Hippocampal formation (tissue), 2 donors: ENCODE measurements at places on chromosomes 2 and 18.

- no peak for DNase-seq
Observed at GRCh38 chr2:68342470-68342869, 22.6 kb upstream of the PLEK start.

- peak; percentile 19 for DNase-seq
Observed at GRCh38 chr18:36297417-36298125, at the start of gene FHOD3. Gene FHOD3, plus strand, starts transcription at chr18:36297713. Its CDS starts 123 bp downstream, at chr18:36297836.

DNA sequence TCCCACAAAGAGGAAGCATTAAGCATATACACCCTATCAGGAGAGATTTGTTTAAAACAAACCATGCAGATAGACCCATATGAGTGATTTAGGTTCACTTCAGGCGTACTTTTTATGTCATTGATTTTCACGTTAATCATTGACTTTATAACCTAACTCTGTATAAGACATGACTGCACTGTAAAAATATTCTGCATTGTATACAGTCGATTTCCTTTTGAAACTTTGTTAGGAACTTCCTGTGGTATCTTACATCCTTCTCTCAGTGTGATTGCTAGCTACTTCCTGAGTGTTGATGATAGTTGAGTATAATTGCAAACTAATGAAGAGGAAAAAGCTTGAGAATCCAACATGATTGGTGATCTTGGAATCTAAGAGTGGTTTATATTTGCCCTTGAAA, 69.4 kb downstream of the XIRP2 start:
- no peak for DNase-seq

- DNase-seq = no peak
Observed at GRCh38 chr2:220913384-220913783, 658.7 kb downstream of the EPHA4 start.

GRCh38 chr2:174611854-174612253, 14.2 kb upstream of the WIPF1 start:
- DNase-seq = no peak

DNA sequence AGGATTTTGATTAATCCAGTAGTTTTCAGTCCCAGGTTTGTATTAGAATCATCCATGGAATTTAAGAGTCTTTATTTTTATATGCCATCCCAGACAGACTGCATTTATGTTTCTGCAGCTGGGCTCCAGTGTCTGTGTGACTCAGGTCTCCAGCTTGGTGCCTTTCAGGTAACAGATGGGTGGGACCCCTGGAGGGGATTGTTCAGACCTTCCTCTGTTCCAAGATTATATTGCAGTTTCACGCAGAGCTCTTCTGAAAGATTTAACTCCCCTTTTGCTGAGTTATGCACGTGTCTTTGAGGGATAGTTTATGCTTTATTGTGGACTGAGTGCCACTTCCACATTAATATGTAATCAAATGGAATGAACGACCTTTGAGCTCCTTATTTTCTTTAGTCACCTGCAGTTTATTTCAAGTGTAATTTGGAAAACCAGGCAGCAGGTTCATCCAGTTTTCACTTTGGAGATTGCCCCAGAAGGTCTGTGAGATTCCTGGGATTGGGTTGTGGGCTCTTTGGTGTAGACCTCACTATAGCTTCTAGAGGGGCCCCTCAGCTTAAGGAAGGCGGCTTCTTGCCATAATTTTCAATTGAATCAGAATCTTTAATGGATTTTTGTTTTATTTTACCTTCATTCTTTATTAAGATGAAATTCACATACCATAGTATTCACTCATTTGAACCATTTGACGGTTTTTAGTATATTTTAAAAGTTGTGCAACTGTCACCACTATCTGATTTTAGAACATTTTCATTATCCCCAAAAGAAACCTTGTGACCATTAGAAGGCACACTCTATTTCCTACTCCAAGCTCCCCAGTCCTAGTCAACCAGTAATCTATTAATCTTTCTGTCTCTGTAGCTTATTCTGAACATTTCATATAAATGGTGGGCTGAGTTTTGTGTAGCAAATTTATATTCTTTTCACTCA, 135.0 kb downstream of the WDSUB1 start:
- DNase-seq = no peak

- peak; percentile 33 for DNase-seq
Observed at GRCh38 chr2:101961338-101962191, 30.2 kb upstream of the IL1R2 start.

DNA sequence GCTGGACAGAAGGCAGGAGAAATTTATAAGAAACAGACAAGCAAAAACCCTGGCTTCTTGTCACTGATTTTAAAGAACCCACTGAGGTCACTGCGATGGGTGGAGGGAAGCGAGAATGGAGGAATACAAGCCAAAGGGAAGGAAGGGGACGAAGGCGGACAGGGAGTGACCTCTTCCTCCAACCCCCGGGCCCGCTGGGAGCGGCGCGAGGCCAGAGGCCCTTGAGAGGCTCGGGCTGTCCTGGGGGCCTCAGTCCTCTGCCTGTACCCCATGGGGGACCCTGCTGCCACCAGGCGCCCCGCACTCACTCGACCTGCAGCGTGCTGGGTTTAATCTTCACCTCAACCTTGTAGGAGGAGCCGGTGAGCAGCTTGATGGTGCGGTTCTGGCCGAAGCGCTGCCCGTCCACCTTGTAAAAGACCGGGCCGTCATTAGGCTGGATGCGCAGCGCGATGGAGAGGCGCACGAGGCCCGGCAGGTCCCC, 793 bp downstream of the CNRIP1 start:
- peak; percentile 57 for DNase-seq

DNA sequence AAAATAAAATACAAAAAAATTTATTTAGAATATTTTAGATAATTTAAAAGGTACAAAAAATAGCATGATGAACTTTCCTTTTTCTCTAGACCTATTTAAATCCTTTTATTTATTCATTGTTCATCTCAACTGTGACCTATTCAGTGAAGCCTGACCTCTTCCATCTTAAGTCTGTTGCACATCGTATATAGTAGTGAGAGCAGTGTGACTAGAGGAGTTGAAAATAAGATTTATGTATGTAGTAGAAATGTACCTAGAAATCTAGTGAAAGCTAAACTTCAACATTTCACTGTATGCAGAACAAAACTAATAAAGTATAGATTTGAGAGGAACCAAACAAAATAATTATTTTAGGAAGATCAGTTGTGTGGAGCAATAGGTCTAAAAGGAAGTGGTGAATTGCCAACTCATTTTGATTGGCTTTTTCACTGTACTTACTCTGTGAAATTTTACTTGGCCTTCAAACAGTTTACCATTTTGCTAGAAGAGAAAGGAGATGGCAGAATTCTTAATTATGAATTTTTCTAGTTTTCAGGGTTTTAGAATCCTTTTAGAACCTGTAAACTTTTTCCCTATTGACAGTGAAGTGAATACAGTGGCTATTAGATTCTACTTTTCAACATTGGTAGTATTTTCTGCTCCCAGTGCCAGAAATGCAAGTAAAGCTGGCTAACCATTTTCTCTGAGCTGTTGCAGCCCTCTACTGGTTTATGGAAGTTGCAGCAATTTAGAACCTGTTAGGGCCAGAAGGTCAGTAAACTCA, 11.0 kb downstream of the ANKRD12 start:
- DNase-seq = peak; percentile 82

DNA sequence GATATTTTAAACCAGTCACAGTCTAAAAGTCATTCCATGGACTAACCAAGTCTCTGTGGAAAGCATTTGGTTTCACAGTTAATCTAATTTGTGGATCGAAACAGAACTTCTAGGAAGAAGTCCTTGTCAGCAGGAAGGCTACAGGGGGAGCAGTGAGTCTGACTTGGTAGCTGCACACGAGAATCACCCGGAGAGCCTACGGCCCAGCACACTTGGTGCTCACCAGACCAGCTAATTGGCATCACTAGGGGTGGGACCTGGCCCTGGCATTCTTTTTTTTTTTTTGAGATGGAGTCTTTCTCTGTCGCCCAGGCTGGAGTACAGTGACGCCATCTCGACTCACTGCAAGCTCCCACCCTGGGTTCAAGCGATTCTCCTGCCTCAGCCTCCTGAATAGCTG, 97.7 kb downstream of the ZNF532 start:
- no peak for DNase-seq

DNA sequence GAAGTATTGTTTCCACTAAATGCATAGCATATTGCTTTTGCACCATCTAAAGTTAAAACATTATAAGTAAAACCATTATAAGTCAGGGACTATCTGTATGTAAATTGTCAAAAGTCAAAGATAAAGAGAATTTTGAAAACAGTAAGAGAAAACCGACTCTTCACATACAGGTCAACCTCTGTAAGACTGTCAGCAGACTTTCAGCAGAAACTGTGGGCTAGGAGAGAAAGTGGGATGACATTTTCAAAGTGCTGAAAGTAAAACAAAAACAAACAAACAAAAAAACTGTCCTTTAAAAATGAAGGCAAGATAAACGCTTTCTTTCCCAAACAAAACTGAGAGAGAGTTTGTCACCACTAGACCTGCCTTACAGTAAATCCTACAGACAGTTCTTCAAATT, 122.9 kb upstream of the ID2 start:
- DNase-seq = no peak

- no peak for DNase-seq
Observed at GRCh38 chr2:109479804-109480203, 134.0 kb downstream of the SEPTIN10 start.

DNA sequence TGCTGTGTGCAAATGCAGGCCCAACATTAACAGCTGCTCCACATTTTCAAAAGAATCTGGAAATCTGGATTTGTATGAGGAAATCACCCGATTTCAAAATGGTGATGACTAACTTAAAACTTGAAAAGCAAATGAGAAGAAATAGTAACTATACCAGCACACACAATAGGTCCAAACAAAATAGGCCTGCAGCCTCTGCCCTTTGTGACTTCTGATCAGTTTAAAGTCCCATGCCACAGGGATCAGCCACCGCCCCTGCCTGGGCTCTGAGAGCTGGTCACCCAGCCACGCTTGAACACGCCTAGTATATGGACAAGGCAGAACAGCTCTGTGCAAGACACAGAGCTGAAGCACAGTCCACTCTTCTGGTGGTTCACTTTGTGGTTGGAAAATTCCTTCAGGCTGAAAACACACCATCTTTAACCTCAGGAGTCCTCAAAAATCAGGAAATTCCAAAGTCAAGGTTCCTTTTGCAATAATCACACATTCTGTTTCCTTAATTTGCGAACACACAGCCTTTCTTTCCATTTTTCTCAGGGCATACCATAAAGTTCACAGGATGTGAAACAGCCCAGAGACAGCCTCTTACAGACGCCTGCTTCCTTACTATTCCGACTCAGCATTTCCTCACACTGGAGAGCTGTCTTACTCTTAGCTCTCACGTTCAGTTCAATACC, 150.1 kb upstream of the RIOK3 start:
- DNase-seq = no peak

DNA sequence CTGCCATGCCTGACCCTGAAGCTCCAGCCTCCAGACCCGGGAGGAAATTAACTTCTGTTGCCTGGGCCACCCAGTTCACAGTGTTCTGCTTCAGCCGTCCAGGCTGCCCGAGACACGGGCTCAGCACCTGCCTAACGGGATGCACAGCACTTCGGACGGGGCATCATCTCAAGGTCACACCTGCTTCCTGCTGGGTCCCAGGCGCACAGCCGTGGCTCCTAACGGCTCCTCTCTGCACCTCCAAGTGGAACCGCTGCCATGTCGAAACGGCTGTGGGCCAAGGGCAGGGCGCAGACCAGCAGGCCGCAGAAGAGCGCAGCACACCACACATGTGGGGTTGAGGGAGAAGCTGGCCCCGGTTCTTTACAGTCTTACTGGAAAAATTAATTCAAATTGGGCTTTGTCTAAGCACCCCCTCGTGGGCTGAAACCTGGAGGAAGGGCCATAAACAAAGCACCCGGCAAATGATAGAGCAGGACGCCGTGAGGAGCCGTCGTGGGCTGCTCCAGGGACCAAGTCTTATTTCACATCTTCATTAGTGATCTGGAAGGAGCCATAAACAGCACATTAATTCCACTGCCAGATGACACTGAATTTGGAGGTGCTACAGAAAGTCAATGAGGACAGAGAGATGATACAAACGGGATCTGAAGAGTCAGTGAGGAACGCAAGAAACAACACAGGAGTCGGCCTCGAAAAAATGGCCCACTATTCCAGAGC, 59.6 kb downstream of the EIPR1 start:
- DNase-seq = no peak

DNA sequence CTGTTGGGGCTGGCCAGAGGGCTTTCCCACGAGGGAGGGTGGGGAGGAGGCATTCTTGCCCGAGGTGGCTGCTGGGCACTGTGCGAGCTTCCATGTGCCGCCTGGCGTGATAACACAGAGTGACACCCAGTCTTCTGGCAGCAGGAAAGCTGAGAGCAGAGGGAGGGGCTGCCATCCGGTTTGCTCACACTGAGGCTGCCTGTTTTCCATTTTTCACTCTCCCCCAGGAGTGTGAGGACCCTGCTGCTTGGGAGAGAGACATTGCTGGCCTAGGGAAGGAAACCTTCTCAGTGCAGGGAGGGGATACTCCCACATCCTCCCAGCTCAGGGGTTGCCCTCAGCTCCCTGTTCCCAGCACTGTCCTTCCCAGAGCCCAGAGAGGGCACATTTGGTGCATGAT, 73.1 kb downstream of the INHBB start:
- DNase-seq = peak; percentile 7

GRCh38 chr18:11002796-11003195, 146.6 kb downstream of the PIEZO2 start:
- no peak for DNase-seq

GRCh38 chr2:170685591-170685990, 29.5 kb upstream of the SP5 start:
- DNase-seq = no peak

GRCh38 chr2:111663471-111664274, 220.3 kb downstream of the ANAPC1 start:
- DNase-seq = no peak

- no peak for DNase-seq
Observed at GRCh38 chr2:8505311-8505920, 176.4 kb upstream of the ID2 start.

DNA sequence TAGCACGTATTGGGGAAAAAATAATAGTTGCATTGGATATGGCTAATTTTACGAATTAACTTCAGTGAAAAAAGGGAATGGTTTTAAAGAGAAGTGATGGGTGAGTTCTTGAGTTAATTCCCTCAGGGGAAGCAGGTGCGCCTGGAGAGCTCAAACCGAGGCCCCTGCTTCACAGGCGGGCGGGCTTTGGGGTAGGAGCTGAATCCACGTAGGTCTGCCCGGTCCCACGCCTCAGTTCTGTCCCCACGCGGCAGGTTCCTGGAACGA, 44.1 kb downstream of the GORASP2 start:
- no peak for DNase-seq

DNA sequence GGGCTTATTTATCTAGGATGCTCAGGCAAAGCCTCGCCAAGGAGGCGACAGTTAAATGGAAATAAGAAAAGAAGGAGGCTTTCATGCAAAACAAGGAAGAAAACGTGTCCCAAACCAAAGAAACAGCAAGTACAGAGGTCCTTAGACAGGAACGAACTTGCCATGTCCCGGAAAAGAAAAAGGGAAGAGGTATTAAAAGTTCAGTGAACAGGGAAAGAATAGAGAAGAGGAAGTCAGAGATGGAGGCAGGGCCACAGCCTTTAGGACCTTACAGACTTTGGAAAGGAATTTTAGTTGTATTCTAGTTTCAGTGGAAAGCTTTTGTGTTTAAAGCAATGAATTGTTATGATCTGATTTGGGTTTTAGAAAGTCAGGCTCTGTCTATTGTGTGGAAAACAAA, 22.1 kb downstream of the IKZF2 start:
- no peak for DNase-seq

GRCh38 chr2:68041704-68042245, 21.0 kb downstream of the C1D start:
- no peak for DNase-seq

- no peak for DNase-seq
Observed at GRCh38 chr2:231277962-231278361, 79.5 kb downstream of the ARMC9 start.

- no peak for DNase-seq
Observed at GRCh38 chr2:240787521-240788472, 32.2 kb downstream of the KIF1A start.
